A549 treated with GW870086 at 1 μM for 4 hours (cell line): ENCODE measurements at places on chromosomes 5 and 9. TPM values are rescaled to one million over a fixed set of nuclear protein-coding genes. Genes with fewer than 3 reads are reported as not detected.

The AQP3 gene
- total RNA-seq = 11.9 to 18.2 TPM (median 15.1 TPM) in 5 replicates

The TNPO1 gene
- 99.0 to 134 TPM (median 126 TPM) in 5 replicates for total RNA-seq

The CCIN gene
- total RNA-seq = not detected in 5 replicates

The PLAC8L1 gene
- 0.26 TPM in 1 of 5 replicates, not detected in the others for total RNA-seq

The SLC34A1 gene
- total RNA-seq = not detected in 5 replicates

The PCDHGA9 gene
- 0.05 to 0.10 TPM (median 0.07 TPM) in 4 of 5 replicates, not detected in the other for total RNA-seq

The CCNO gene
- 5.6 to 8.3 TPM (median 7.3 TPM) in 5 replicates for total RNA-seq

The PITX1 gene
- total RNA-seq = 19.2 to 31.0 TPM (median 28.5 TPM) in 5 replicates

The TLR4 gene
- 0.08 to 0.16 TPM (median 0.10 TPM) in 5 replicates for total RNA-seq

The FBP2 gene
- not detected in 5 replicates for total RNA-seq

The ADAMTS6 gene
- 0.03 to 0.16 TPM (median 0.06 TPM) in 5 replicates for total RNA-seq

The SPINK7 gene
- total RNA-seq = not detected in 5 replicates

The POU5F2 gene
- total RNA-seq = not detected in 5 replicates

The ZNF883 gene
- total RNA-seq = 0.70 to 0.94 TPM (median 0.86 TPM) in 5 replicates

The SMIM33 gene
- not detected in 5 replicates for total RNA-seq

The CCL28 gene
- total RNA-seq = 0.07 to 0.23 TPM (median 0.13 TPM) in 5 replicates

The SCGB3A2 gene
- total RNA-seq = not detected in 5 replicates

The ROPN1L gene
- 2.0 to 2.9 TPM (median 2.3 TPM) in 5 replicates for total RNA-seq

The APBA1 gene
- 0.13 to 0.48 TPM (median 0.15 TPM) in 5 replicates for total RNA-seq

The ANKRD31 gene
- total RNA-seq = 0.02 to 0.08 TPM (median 0.06 TPM) in 5 replicates

The CRB2 gene
- total RNA-seq = 0.06 to 0.18 TPM (median 0.09 TPM) in 5 replicates

The BTF3 gene
- total RNA-seq = 1,066 to 1,173 TPM (median 1,102 TPM) in 5 replicates

The ANKRD18A gene
- 5.6 to 13.3 TPM (median 9.8 TPM) in 5 replicates for total RNA-seq

The HACD4 gene
- total RNA-seq = 0.91 to 1.3 TPM (median 1.1 TPM) in 5 replicates

The ADAMTS2 gene
- 0.05 to 0.16 TPM (median 0.12 TPM) in 4 of 5 replicates, not detected in the other for total RNA-seq

The ANKRD33B gene
- total RNA-seq = 10.9 to 13.5 TPM (median 12.9 TPM) in 5 replicates

The OCLN gene
- total RNA-seq = 10.3 to 12.8 TPM (median 11.5 TPM) in 5 replicates

The TYRP1 gene
- total RNA-seq = not detected in 5 replicates

The OBP2B gene
- not detected in 5 replicates for total RNA-seq

The KIF12 gene
- total RNA-seq = 1.5 to 2.3 TPM (median 2.0 TPM) in 5 replicates

The IFNA5 gene
- total RNA-seq = not detected in 5 replicates

The SHLD3 gene
- total RNA-seq = 1.6 to 3.2 TPM (median 2.2 TPM) in 5 replicates

The NUTM2G gene
- total RNA-seq = not detected in 5 replicates

The GRXCR2 gene
- total RNA-seq = not detected in 5 replicates

The SETX gene
- 18.6 to 21.2 TPM (median 20.2 TPM) in 5 replicates for total RNA-seq

The DTWD2 gene
- 1.0 to 1.9 TPM (median 1.5 TPM) in 5 replicates for total RNA-seq

The FOXD4L3 gene
- total RNA-seq = 0.11 to 0.12 TPM in 2 of 5 replicates, not detected in the others

The CCL27 gene
- 0.19 TPM in 1 of 5 replicates, not detected in the others for total RNA-seq

The SPATA31A7 gene
- total RNA-seq = not detected in 5 replicates

The SIT1 gene
- total RNA-seq = not detected in 5 replicates

The DMRTA1 gene
- total RNA-seq = 0.55 to 0.83 TPM (median 0.77 TPM) in 5 replicates

The ISCA1 gene
- 46.5 to 50.9 TPM (median 48.4 TPM) in 5 replicates for total RNA-seq

The TPPP gene
- 4.6 to 6.9 TPM (median 5.6 TPM) in 5 replicates for total RNA-seq

The LCN15 gene
- not detected in 5 replicates for total RNA-seq

The UHRF2 gene
- 20.0 to 31.7 TPM (median 28.3 TPM) in 5 replicates for total RNA-seq

The MSX2 gene
- total RNA-seq = 2.9 to 5.0 TPM (median 4.3 TPM) in 5 replicates

The RXRA gene
- 27.3 to 41.7 TPM (median 34.8 TPM) in 5 replicates for total RNA-seq

The RMND5B gene
- total RNA-seq = 22.3 to 30.9 TPM (median 29.4 TPM) in 5 replicates

The PCDHA10 gene
- 0.03 to 0.05 TPM (median 0.04 TPM) in 4 of 5 replicates, not detected in the other for total RNA-seq
